ENCODE measurements at places on chromosomes 7 and 10.

- H3K36me3 ChIP-seq, result no peaks in the 10 kb centered on the region
- H3K4me3 ChIP-seq, result no peak overlapping the region
- no peak for DNase-seq
- no peak overlapping the region for H3K27ac ChIP-seq
- H3K27me3 ChIP-seq, result peaks cover 10% of the 10 kb centered on the region
Measured at GRCh38 chr10:132170561-132171361, 16.0 kb upstream of the DPYSL4 start.

GRCh38 chr10:112332022-112332421 lies 41.9 kb upstream of the ACSL5 start:
- no peaks in the 10 kb centered on the region for H3K36me3 ChIP-seq
- no peak overlapping the region for H3K4me3 ChIP-seq
- DNase-seq, result no peak
- peaks cover 12% of the 10 kb centered on the region for H3K27me3 ChIP-seq

DNA sequence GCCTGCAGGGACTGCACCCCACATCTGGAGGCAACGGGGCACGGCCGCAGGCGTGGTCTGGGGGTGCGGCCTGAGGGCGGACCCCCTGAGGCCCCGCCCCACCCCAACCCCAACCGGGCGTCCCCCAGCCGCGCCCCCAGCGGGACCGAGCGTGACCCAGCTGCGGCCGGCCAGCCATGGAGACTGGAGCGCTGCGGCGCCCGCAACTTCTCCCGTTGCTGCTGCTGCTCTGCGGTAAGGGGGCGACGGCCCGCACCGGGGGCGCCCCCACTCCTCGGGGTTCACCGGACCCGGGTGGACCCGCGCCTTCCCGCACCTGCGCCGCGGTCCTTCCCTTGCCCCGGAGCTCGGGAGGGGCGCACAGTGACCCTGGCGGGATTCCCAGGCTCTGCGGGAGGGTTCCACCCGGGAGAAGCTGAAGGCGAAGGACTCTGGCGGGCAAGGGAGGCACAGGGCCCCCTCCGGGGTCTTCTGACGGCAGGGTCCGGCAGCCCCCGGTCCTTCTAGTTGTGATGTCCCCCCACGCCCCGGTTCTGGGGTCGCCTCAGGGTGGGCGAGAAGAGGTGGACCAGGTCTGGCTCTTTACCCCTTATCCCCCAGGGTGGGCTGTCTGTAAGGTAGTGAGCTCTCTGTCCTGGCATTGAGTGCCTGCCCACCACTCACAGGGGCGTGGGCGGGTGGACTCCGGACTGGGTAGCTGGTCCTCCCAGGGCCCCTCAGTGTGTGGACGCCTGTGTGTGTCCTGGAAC lies at the start of gene RAMP3:
Gene RAMP3 (plus strand): TSS at position 139 of the 749 bp plus-strand sequence. CDS start 38 bp downstream, at position 177.
- peaks cover 8% of the 10 kb centered on the region for H3K4me1 ChIP-seq
- H3K27me3 ChIP-seq, result peaks cover 29% of the 10 kb centered on the region
- no peak within 1 kb of the TSS for H3K4me3 ChIP-seq
- no peak within 1 kb of the TSS for H3K27ac ChIP-seq

GRCh38 chr7:134293002-134293740 lies 23.6 kb downstream of the SLC35B4 start:
- H3K27ac ChIP-seq, result no peak overlapping the region
- no peaks in the 10 kb centered on the region for H3K4me1 ChIP-seq
- peaks cover 15% of the 10 kb centered on the region for H3K36me3 ChIP-seq
- no peaks in the 10 kb centered on the region for H3K27me3 ChIP-seq

DNA sequence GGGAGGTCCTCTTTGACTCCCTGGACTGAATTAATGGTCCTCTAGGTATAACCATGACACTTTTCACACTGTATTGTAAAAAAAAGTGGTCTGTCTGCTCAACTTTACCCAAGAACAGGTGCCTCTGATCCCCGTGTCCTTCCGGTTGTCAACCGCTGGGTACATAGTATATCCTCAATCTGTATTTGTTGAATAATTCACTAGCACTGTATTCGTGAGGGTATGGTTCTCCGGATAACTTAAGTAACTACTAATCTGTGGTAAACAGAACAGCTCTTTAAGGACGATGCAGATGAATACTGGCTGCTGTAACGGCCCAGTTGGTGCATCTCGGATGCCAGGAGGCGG lies 472 bp upstream of the ADAM22 start:
- H3K4me3 ChIP-seq, result peak overlapping the region; percentile 91
- no peaks in the 10 kb centered on the region for H3K36me3 ChIP-seq
- H3K4me1 ChIP-seq, result peaks cover 9% of the 10 kb centered on the region
- peaks cover 34% of the 10 kb centered on the region for H3K27me3 ChIP-seq
- H3K27ac ChIP-seq, result peak overlapping the region; percentile 24
- no peak for DNase-seq

- no peak for DNase-seq
- H3K4me1 ChIP-seq, result peaks cover 3% of the 10 kb centered on the region
- H3K27ac ChIP-seq, result no peak overlapping the region
- H3K4me3 ChIP-seq, result no peak overlapping the region
Measured at GRCh38 chr7:129522088-129522970, 20.0 kb downstream of the SMKR1 start.

DNA sequence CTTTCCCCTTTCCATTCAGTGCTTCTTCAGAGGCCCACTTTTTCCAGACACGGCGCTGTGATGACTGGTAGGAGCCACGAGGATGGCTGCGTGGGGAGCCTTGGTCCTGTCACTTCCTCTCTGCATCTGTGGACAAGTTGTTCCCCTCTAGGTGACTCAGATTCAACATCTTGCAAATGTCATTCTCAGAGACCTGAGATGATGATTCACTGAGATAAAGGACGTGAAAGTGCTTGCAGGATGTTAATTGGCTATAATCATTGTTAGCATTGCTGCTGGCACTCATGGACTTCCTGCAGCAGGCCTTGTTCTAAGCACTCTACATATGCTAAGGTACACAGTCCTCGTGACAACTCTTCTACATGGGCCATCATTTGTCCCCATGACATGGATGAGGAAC lies 489.8 kb upstream of the ZMIZ1 start:
- peak; percentile 80 for DNase-seq
- peak overlapping the region; percentile 83 for H3K27ac ChIP-seq
- H3K4me1 ChIP-seq, result peaks cover 13% of the 10 kb centered on the region
- peaks cover 1% of the 10 kb centered on the region for H3K27me3 ChIP-seq
- no peaks in the 10 kb centered on the region for H3K36me3 ChIP-seq

GRCh38 chr10:100970914-100971811 lies 1.9 kb downstream of the SEMA4G start:
- H3K4me1 ChIP-seq, result peaks cover 7% of the 10 kb centered on the region
- peaks cover 8% of the 10 kb centered on the region for H3K27me3 ChIP-seq
- H3K36me3 ChIP-seq, result no peaks in the 10 kb centered on the region
- H3K4me3 ChIP-seq, result no peak overlapping the region

GRCh38 chr7:8908889-8909288 lies 475.5 kb downstream of the NXPH1 start:
- H3K4me1 ChIP-seq, result no peaks in the 10 kb centered on the region
- H3K27me3 ChIP-seq, result no peaks in the 10 kb centered on the region

DNA sequence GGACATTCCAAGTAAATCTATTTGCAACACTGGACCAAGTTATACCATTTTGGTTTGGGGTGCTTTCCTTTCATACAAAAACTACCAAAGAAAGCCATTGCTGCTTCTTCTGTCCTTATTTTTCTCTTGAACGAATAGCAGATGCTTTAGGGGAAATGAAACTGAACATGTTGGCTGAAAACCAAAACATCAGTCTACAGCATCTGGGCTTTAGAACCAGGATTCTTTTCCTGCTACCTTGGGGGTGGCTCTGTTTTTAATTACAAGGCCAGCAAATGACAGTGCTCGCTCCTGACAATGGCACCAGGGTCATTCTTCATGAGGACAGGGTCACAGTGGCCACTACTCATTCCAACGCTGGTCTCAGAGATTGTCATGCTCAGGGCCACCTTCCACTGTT lies 80.3 kb downstream of the WDR11 start:
- no peak overlapping the region for H3K4me3 ChIP-seq
- DNase-seq, result no peak
- H3K36me3 ChIP-seq, result no peaks in the 10 kb centered on the region
- H3K27me3 ChIP-seq, result no peaks in the 10 kb centered on the region
- no peak overlapping the region for H3K27ac ChIP-seq
- no peaks in the 10 kb centered on the region for H3K4me1 ChIP-seq

DNA sequence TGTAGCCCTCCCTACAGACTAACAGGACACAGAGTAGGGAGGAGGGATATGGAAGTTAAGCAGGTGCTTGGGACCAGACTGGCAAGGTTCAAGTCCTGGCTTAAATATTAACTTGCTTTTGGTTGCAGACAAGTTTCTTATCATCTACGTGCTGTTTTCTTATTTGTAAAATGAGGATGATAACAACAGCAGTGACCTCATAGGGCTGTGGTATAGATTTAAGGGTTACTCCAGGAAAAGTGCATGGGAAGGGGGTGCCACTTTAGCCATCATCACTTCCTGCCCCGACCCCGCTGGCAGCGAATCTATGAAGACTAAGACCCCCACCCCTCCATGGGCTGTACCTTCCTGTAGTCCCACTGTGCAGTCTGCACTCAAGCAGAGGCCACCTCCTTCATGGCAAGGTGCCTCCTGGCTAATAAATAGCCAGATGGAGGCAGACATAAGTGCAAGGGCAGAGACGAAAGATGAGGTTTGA lies 250.2 kb downstream of the COBL start:
- no peak overlapping the region for H3K4me3 ChIP-seq
- no peaks in the 10 kb centered on the region for H3K36me3 ChIP-seq
- no peak for DNase-seq
- H3K27me3 ChIP-seq, result no peaks in the 10 kb centered on the region
- H3K4me1 ChIP-seq, result no peaks in the 10 kb centered on the region

Data from T-helper 2 cell treated with Interferon-gamma antibody and Interleukin-4, amounts not matched to agents 5 μg/mL and 100 μg/mL, for 36 hours (primary cell).